ENCODE measurements at places on chromosomes 3 and 15. TPM values are rescaled to one million over a fixed set of nuclear protein-coding genes. Genes with fewer than 3 reads are reported as not detected.

Gene TMOD2
- total RNA-seq, result 10.5 TPM

Gene GNAT1
- not detected for total RNA-seq

Gene SLC24A5
- not detected for total RNA-seq

Gene ZMYND10
- 0.19 TPM for total RNA-seq

Gene XCR1
- not detected for total RNA-seq

Gene CATSPER2
- 1.6 TPM for total RNA-seq

Gene GOLIM4
- total RNA-seq, result 38.7 TPM
